Umbilical cord (tissue), 2 donors: ENCODE measurements at places on chromosomes 16 and 17. TPM values are rescaled to one million over a fixed set of nuclear protein-coding genes. Genes with fewer than 3 reads are reported as not detected.
A peak's percentile ranks its signal among the peaks of the same experiment; 100 is the strongest.

- no peak for DNase-seq
These were observed 35.6 kb downstream of the TUBD1 start for GRCh38 chr17:59856859-59857794.

DNA sequence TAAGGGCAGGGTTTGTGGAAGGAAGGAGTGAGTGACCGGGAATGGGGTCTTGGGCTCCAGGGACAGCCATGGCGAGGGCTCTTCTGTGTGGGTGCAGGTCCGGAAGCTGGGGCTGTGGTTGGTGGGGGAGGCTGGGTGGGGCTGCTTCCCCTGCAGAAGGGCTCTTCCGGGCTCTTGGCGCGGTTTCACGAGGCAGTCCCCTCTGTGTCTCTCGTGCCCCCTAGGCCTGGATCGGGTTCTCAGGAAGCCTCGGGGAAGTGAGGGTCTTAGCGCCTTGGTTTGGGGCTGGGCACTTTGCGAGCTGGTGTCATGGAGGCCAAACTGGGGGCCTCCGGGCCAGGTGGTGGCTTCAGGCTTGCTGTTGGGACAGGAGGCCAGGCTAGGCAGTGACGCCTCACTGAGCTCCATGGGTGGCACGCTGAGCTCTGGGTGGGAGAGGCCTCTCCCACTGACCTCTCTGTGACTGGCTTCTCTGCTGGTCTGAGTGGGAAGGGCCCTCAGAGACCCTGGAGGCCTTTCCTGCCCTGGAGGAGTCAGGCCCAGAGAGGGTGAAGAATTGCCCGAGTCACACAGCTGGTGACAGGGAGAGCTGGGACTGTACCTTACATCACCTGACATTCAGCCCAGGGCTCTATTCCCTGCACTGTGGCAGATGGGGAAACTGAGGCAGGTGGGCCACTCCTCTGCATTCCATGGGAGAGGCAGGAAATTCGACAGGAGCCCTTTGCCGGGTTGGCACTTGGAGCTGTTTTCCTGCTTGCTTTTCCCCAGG is 8.2 kb downstream of the ADCY7 start:
- DNase-seq: no peak

DNA sequence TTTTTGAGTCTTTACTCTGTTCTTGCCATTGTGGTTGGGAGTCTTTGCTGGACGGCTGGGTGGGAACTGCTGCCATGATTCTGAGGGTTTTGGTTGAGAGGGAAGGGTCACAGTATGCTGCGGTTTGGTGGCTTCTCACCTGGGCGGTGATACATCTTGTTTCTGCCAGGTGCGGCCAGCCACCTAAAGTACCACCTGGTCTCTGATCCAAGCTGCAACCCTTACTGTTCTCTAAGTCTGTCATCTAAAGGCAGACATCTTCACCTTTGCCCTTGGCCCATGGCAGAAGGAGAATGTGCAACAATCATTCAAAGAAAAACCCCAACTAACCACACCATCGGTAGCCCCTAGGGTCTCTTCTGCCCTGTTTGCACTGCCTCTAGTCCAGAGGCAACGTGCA is 19.6 kb upstream of the MPO start:
- DNase-seq: no peak

DNA sequence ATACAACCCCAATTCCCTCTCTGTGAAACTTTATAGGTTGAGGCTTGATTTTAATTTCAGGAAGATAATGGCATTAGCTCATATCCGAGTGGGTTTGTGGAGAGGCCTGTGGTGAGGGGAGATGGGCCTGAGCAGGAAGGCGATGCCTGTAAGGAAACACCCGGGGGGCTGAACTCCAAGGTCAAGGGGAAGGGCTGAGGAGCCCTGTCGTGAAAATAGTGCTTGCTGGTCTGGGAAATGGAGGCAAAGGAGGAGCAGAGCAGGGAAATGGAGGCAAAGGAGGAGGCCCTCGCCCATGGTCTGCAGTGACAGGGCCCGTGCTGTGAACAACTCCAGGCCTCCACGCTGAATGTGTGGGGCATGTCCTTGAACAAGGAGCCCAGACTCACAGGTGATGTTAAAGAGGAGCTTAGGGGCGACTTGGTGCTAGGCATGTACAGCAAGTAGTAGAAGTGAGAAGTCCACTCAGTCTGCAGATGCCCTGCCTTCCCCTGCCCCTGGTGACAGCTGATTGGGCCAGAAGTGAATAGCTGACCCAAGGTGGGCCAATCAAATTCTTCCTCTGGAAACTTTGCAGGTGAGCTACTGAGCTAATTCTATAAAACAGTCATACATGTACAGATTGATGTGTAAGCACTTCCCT is 38.1 kb downstream of the MRPS23 start:
- no peak for DNase-seq

CXCL16 gene
- total RNA-seq: 2.4 TPM

NT5C3B gene
- 50.1 TPM for total RNA-seq

DNA sequence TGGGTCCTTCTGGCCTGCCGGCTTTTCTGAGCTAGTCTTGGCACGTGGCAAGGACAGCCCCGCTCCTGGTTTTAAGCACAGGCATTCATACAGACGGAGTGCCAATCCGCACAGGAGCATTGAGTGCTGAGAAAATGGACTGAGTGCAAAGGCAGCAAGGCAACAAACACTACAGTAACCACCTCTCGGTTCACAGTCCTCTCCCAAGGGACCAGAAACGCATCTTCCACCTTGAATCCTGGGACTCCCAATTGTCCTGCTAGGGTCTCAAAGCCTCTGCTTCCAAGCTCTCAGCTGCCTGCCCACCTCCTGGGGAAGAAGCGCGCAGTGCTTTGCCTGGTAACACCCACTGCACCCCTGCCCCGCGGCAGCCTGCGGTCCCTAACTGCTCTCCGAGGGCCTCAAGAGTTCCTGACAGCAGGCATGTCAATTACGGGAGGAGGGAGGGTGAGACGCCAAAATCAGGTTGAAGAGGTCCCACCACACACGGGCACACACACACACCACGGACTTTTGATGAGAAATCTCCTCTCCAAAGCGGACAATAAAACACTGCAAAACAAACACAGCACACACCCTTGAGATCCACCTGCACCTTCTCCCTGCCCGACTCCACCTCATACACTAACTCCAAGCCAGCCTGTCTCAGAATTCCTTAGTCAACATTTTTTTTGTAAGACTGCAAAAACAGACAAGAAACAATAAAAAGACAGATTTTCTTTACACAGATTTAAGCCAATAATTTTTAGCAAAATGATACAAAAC is 15.0 kb downstream of the SLC16A3 start:
- DNase-seq: no peak

DNA sequence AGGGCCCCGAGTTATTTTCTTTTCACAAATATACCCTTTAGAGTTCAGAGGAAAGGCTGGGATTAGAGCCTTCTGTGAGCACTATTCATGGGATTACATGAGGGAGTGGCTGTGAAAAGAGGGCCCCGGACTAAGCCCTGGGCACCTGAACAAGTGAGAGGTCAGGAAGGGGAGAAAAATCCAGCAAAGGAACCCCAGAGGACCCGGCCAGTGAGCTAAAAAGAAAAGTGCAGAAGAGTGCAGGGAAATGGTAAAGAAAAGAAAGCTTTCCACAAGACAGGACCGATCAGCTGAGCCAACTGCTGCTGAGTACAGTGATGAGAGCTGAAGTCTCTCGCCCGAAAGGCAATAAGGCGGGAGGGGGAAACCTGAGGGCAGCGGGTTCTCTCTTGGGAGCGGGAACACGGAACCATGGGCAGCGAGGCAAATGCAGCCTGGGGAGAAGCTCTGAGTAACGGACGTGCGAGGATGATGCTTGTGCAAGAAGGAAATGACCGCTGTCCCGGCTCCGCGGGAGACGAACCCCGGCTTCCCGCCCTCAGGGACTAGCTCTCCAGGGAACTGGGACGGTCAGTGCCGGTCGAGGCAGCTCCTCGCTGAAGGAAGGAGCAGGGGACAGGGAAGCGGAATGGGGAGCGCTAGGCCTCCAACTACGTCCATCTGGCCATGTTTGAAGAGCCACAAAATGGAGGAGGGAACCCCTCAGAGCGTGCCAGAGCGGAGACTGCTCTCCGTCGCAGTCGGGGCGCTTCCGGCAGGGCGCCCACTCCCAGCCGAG is 665 bp upstream of the ALDH3A2 start:
- DNase-seq: peak; percentile 82
